Large intestine (tissue), 12 donors: ENCODE measurements at places on chromosomes 13 and 19. TPM values are rescaled to one million over a fixed set of nuclear protein-coding genes. Genes with fewer than 3 reads are reported as not detected.
A peak's percentile ranks its signal among the peaks of the same experiment; 100 is the strongest.

DNA sequence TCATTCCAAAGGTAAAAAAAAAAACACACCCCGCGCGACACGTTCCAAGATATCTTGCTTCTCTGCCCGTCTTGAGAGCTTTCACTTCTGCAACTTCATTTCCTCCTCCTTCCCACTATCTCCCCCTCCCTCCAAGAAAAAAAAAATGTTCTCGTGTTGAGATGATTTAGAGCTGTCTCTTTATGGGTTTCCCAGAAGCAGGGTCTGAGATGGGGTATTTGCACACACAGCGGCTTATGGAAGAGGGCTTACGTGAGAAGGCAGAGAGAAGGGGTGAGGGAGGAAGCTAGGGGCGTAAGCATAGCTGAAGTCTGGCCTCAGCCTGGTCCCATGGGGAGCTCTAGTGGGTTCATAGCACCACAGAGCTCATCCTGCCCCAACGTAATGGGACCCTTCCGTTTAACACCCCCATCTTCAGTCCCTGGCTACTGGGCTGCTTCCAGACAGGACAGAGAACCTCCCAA lies 31.3 kb upstream of the USE1 start:
- DNase-seq = no peak

DNA sequence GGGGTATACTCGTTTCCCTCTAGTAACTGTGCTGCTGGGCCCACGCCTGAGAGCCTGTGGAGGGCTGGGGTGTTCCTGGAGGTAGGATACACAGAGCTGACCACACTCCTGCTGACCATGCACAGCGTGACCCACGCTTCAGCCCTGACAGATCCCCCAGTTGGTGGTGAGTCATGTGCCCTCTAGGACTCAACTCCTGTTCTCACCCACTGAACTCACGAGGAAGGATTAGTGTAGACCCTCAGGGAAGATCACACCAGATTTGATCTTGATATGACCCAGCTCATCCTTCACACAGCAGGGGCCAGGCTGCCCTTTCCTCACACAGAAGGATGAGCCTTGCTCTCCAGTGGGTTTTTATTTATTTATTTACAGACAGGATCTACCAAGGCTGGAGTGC lies 13.3 kb upstream of the ACP7 start:
- DNase-seq = no peak

DNA sequence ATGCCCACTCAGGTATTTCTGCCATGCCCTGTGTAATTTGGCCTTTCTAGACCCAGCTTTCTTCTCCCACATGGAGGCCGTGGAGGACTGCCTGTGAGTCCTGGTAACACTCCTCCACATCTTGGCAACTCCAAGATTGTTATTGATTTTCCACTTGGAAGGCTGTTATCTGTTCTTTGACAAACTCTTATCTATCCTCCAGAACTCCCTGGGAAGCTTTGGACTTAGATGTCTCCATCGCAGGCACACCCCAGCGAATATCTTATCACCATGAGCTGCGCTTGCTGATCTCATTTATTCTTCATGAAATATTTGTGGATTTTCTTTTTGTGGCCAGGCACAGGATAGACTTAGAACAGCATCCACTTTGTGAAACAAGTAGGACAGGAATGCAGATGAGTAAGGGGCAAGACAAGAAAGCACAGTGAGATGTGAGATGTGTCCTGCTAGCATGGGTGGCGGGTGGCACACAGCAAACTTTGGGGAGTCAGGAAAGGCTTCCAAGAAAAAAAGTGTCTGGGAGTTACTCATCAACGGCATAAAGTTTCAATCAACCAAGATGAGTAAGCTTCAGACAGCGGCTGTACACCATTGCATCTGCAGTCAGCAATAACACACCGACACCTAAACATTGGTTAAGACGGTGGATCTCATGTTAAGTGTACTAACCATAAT lies 84.5 kb upstream of the IRS2 start:
- no peak for DNase-seq

- no peak for DNase-seq
Measured at GRCh38 chr19:2561895-2562294, 86.0 kb downstream of the GADD45B start.

GRCh38 chr13:81577601-81578195 lies 1236.8 kb upstream of the SPRY2 start:
- DNase-seq = no peak

DNA sequence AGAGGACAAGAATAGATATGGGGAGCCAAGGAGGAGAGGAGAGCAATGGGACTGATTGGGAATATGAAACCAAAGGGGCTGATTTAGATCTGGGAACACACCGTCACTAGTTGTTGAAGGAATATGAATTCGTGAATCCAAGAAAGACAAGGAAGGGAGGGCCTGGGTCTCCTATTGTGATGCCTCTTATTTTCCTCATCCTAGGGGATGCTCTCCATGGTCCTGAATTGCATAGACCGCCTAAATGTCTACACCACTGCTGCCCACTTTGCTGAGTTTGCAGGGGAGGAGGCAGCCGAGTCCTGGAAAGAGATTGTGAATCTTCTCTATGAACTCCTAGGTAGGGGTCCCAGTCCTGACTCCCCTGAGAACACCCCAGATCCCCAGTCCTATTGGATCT lies 21.5 kb downstream of the RYR1 start:
- DNase-seq = no peak

DNA sequence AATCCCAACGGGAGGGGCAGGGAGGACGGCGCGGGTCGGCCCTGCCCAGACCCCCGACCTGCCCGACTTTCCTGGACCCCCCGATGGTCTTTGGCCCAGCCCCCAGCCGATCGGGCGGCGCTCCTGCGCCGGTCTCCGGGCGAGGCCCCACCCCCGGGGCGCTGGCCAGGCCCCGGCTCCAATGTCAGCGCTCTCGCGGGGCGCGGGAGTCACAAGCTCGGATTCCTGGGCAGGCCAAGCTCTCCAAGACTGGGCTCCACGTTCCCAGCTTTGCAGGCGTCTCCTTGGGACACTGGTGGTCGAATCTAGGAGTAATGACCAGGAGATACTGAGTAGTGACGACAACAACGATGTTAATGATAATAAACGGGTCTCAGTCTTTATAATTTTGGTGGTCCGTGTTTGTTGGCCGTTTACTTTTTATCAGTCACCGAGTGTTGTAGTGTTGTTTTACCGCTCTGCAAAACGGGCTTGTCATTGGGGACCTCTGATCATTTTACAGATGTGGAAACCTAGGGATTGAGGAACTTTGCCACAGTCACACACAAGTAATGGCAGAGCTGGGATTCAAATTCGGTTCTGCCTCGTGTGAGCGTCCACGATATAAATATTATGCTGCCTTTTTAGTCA lies 545 bp downstream of the RAD23A start:
- peak; percentile 79 for DNase-seq

DNA sequence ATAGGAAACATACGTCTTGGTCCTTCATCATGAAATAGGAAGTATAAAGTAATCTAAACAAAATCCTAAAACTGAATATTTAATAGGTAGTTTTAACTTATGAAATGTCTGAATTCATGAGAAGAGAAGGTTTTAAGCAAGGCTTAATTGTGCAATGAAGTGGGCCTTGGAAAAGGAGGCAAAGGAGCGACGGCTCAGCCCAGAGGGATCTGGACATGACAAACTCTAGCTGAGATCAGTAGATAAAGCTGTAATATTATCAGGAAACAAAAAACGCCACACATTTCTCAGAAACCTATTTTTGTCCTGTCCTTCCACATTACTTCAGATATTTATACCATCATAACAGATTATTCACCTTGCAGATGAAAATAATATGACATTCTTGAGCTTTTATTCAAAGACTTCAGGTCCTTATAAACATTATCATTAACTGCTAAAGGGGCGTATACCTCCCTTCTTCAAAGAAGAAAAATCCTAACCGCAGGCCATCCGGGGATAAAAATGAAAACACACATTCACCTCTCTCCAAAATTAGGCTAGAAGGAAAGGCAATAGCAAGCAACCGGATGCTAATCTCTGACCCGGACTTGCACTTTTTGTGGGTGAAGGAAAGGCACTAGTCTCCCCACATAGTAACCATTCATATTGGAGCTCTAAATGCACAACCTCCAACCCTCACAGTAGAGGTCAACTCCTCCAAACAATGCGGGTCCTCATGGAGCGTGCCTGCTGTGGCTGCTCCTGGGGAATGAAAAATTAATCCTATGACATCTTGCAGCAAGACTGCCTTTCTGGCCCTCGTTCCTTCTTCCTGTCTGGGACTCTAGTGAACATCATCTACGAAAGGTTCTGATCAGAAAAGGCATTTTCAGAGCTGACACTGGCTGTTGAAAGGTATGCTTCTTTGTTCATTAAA lies 108.8 kb downstream of the TBC1D4 start:
- no peak for DNase-seq

GRCh38 chr19:29664753-29665214 lies 477 bp upstream of the PLEKHF1 start:
- DNase-seq = no peak

GRCh38 chr13:98099627-98100026 lies 43.3 kb upstream of the FARP1 start:
- DNase-seq = no peak

DNA sequence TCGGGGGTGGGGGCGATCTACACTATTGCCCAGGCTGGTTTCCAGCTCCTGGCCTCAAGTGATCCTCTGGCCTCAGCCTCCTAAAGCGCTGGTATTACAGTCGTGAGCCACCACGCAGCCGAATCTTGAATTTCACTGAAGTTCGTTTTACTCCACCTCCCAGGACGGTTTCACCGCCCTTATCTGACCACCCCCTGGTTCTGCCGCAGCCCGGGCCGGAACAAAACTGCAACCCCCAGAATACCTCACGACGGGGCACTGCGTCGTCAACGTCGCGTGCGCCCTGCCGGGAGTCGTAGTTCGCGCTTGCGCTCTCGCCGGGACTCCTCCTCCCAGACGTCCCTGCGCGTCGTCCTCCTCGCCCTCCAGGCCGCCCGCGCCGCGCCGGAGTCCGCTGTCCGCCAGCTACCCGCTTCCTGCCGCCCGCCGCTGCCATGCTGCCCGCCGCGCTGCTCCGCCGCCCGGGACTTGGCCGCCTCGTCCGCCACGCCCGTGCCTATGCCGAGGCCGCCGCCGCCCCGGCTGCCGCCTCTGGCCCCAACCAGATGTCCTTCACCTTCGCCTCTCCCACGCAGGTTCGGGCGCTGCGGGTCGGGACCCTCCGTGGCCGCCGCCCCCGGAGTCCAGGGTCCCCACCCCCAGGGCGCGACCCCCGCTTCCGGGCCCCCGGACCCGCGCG lies at the start of gene ATP5F1D:
TSS of gene ATP5F1D (plus strand) at position 335 of the 679 bp plus-strand sequence. CDS start at position 435, 100 bp downstream.
- peak; percentile 96 for DNase-seq

GRCh38 chr13:20525144-20525600 lies 485 bp downstream of the CRYL1 start:
- no peak for DNase-seq

GRCh38 chr19:54024660-54025059 lies 33.2 kb downstream of the CACNG6 start:
- no peak for DNase-seq

The ZSCAN4 gene
- 0.25 TPM for polyA plus RNA-seq

The UPK1A gene
- polyA plus RNA-seq = 0.04 TPM

The HMGB1 gene
- polyA plus RNA-seq = 539 TPM

The MEF2B gene
- 1.4 TPM for polyA plus RNA-seq

The CDC42EP5 gene
- 161 TPM for polyA plus RNA-seq

The FGF21 gene
- polyA plus RNA-seq = not detected
